Stimulated activated CD4-positive, alpha-beta T cell treated with anti-CD3 and anti-CD28 coated beads, Interleukin-4, amount 100 ng/mL, for 24 hours (primary cell): ENCODE measurements at places on chromosomes 1 and 21.
A peak's percentile ranks its signal among the peaks of the same experiment; 100 is the strongest.

GRCh38 chr21:32467291-32467690 is 54.8 kb downstream of the EVA1C start:
- DNase-seq = no peak

DNA sequence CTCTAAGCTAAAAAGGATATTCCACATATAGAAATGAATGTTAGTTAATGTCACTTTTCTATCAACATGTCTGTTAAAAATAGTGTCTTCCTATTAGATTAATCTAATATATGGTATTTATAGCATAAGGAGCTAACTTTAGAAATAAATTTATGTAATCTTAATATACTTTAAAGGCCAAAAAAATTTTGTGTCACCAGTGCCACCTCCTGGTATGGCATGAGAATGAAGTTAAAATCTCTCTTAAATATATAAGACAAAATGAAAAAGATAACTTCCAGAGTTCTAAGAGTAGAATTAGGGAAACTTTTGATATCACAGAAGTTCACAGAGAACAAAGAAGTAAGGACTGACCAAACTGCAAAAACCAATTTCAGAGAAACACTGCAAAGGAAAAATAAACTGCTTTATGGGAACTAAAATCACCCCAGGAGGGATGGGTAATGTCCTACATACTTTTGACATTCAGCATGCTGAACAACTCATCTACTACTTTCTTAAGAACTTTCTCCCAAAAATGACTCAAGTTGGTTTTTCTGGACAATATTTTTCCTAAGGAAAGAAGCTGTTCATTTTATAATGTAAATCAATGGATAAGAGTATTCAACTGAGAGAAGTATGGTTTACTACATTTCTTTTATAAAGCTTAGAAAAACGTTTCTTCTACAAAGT is 82.8 kb downstream of the TRIM33 start:
- no peak for DNase-seq

- DNase-seq = no peak
These were observed 37.9 kb upstream of the EEIG2 start for GRCh38 chr1:108521990-108522393.

DNA sequence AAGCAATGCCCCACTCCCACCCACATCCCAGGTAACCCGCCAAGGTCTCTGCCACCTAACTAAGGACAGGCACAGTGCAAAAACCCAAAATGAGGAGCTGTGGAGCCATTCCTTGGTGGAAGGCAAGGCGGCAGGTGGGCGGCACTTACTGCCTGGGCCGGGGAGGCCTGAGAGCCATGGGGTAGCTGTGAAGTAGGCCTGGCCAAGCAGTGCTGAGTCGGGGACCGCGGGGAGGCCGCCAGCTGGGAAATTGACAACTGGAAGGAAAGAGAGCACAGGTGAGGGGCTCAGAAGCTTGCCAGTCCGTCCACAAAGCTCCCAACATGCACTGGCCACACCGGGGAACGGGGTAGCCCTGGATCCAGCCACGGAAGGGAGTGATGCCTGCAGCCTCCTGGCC is 85.3 kb downstream of the NPHP4 start:
- DNase-seq = no peak

DNA sequence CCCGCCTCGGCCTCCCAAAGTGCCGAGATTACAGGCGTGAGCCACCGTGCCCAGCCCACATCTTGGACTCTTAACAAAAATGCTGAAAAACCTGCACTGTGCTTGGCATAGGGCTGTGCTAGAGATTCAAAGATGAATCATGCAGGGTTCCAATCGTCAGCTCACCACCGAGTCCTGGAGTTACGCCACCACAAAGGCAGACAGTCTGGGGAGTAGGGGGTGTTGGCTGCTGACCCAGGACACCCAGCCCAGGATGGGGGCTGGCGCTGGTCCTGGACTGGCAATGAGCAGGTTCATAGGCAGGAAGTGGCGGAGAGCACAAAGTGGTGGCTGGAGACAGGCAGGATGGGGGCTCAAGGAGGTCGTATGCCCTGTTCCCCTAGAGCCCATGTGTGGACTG is 16.0 kb downstream of the PSRC1 start:
- DNase-seq = no peak

- DNase-seq = no peak
These were observed 39.4 kb downstream of the NDUFS5 start for GRCh38 chr1:39065542-39065941.

- peak; percentile 18 for DNase-seq
These were observed 108.9 kb downstream of the CAPN8 start for GRCh38 chr1:223556414-223557129.

GRCh38 chr1:223549740-223550139 is 115.8 kb downstream of the CAPN8 start:
- no peak for DNase-seq
